ENCODE measurements at places on chromosomes 3 and 15. TPM values are rescaled to one million over a fixed set of nuclear protein-coding genes. Genes with fewer than 3 reads are reported as not detected.
A peak's percentile ranks its signal among the peaks of the same experiment; 100 is the strongest.

ACOX2 gene
- not detected for total RNA-seq

CAND2 gene
- total RNA-seq, result 0.85 TPM

SMCO1 gene
- not detected for total RNA-seq

DNA sequence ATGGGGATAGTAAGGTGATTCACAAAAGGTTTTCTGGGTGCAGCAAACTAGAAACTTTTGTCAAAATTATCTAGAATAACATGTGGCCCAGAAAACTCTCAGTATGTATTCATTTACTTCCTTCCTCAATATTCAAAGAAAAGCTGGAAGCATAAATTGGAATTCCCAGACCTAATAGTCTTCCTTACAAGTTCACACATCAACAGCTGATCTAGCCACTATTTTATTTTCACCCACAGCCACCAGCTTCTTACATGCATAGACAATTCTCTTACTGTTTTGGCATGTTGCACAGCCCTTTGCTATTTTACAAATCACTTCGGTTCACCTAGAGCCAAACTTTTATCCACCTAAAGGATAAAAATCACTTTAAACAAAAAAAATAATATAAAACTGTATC is 647.8 kb upstream of the CCDC54 start:
- ATAC-seq, result no peak

GRCh38 chr3:144032531-144033239 is 61.1 kb downstream of the DIPK2A start:
- ATAC-seq, result peak; percentile 65

DNA sequence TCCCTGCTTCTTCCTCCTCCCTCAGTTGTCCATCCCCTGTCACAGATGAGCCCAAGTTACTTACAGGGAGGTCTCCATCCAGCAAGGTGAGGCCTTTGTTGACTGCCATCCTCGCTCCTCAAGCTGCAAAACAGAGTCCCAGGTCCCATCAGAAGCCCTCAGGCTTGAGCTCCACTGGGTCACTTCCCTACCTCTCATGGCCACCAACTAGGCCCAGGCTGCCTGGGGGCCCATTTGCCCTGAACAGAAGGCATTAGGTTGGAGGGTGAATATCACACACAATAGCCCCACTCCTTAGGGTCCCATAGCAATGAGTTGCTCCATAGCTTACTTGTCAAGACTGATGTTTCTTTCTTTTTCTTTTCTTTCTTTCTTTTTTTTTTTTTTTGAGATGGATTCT is 1.8 kb downstream of the PLIN1 start:
- ATAC-seq, result no peak

DNA sequence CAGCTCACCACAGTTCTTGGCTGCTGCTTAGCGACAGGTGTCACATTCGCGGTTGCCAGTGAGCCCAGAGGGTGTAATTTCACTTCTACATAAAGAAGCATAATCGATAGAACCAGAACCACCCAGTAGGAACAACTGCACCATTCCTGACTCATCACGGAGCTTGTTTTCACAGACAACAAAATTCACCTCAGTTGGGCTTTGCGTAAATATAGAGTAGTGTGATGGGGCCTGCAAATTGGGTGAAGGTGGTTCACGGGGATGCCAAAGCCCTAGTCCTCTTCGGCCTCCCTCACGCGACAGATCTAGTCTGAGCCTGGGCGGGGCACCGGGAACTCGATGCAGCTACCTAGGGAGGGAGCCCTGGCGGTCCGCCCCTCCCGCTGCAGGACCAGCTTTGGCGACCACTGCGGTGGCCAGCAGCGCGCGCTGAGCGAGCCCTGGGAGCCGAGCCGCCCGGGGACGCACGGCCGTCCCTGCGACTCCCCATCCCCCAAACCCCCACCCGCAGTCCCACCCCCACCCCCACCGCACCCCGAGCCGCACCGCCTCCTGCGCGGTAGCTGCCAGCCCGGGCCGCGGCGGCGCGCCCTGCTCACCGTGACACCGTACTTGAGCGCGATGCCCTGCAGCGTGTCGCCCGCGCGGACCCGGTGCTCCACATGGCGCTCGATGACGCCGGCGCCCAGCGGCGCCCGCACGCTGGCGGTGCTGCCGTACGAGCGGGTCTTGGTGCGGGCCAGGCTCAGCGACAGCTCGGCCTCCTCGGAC is 519 bp downstream of the LYSMD2 start:
- peak; percentile 50 for ATAC-seq

DNA sequence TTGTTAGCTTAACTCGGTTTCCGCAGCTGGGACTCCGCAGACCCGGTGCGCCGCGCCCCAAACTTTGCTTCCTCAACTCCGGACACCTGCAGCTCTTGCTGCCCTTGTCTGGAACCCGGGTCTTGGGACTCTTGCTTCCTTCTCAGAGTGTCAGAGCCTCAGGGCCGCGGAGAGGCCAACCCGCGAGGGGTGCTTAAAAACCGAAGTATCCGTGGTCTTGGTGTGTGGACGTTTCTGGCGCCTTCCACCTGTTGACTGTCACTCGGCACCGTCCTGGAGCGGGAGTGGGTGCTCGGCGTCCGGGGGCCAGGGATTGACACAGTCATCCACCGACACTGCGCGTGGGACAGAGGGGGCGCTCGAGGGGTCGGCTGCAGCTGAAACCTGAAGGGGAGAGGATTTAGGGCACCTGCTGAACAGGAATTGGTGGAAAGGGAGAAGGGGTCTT is 386 bp downstream of the SQOR start:
- ATAC-seq, result peak; percentile 55

DNA sequence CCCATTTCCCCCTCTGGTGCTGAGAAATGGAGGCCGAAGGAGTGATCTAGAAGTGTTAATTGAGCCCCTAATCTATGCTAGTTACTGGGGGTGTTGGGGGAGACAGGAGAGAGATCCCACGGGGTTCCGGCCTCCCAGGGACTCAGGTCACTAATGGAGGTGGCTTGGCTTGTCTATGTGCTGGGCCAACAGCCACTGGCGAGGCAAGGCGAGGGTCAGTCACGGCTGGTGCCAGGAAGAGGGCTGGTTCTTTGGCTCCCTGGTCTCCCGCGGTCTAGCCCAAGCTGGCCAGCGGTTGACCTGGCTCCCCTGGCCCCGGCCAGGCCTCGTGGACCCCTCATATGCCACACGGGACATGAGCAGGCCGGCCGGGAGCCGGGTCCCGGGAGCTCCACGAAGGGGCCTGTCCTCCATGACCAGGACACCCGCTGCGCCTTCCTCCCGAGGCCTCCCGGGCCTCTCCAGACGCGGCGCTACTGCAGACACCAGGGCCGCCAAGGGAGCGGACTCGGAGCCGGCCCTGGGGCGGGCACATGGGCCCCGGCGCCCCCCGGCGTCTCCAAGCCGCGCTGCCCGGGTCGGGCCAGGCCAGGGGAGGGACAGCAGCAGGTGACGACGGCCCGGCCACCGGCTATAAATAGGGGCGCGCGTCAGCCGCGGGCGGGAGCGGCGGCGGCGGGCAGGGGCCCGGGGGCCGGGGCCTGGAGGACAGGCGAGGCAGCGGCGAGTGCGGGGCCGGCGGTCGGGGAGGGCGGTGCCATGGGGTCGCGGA is at the start of gene ALPK3:
TSS of gene ALPK3 (plus strand) at position 663 of the 772 bp plus-strand sequence. CDS start at position 760, 97 bp downstream.
- ATAC-seq, result no peak

- no peak for ATAC-seq
Observed at GRCh38 chr3:7166460-7166859, 305.5 kb downstream of the GRM7 start.

DNA sequence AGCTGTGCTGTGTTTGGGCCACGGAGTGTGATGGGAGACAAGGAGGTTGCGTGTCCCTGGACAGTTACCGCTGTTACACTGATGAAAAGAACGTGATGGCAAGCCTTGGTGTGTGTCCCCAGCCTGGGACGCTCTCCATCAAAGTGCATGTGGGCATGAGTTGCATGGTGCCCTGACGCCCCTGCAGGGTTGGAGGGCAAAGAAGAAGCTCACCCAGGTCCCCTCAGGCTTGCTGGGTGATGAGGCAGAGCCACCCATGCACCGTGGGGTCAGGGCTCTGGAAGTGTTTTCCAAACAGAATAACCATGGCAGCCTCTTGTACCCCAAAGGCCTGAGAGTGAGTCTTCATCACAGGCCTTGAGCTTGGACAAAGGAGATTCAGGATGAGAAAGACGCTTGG is 189.2 kb downstream of the ATP10A start:
- ATAC-seq, result no peak

GRCh38 chr3:147945968-147946519 is 536.9 kb downstream of the ZIC1 start:
- no peak for ATAC-seq

DNA sequence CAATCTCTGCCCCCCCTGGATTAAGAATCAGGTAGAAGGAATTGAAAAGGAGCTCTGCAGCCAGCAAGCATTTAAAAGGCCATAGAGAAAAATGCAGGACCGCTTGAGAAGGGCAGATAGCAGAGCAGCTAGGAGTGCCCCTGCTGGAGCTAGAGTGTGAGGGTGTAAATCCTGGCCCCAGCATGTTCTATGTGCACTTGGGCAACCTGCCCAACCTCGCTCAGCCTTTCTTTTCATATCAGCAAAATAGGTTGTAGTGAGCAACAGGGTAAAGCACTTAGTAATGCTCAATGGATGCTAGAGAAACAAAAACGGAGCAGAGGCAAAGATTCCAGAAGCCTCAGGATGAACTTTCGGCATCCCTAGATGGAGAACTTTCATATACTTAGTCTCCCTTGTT is 25.0 kb upstream of the THBS1 start:
- no peak for ATAC-seq

DNA sequence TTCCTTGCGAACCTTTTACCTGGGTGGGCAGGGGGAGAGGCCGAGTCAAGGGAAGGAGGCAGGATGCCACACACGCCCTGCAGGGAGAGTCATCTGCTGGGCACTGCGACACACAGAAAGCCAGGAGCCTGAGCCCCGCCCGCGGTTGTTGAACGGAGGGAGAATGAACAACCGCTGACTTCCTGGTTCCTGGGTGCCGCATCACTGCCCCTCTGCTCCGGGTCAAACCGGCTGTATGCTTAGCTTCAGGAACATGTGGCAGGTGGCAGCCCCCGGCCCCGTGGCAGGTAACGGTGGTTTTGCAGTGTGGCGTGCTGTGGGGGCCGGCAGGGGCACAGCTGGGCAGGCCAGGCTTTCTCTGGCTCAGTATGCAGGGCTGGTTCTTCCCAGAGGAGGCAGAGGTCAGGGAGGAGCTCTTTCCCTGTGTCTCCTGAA is 33.4 kb downstream of the APBA2 start:
- peak; percentile 79 for ATAC-seq

Data from activated T-helper 17 cell treated with anti-CD3 and anti-CD28 coated beads, Interleukin-2, amount 50 U/mL, for 72 hours (primary cell).